CD4-positive, alpha-beta T cell treated with Interleukin-12 subunit alpha and Interleukin-12 subunit beta, for 1 hour (primary cell): ENCODE measurements at places on chromosomes 1 and 21.
A peak's percentile ranks its signal among the peaks of the same experiment; 100 is the strongest.

- no peak for DNase-seq
Measured at GRCh38 chr1:218778257-218779126, 395.2 kb upstream of the LYPLAL1 start.

DNA sequence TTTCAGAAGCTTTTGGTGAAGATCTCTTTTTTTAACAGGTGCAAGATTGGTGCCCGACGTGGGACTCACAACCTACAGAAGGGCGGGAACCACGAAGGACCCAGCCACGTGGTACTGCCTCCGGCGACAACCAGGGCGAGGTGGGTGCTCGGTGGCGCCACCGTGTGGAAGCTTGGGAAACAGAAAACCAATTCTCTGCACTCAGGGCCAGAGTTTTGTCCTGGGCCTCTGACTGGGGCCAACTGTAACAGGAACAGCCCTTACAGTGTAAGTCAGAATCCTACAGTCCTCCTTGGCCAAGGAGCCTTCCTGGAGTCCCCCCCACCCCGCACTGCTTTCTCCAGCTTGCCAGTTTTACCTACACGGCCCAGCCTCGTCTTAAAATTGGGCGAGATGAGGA is 11.6 kb upstream of the S100A7A start:
- peak; percentile 52 for DNase-seq

GRCh38 chr1:43274804-43275180 is 5.0 kb downstream of the TMEM125 start:
- no peak for DNase-seq

GRCh38 chr1:115188680-115189395 is 99.5 kb upstream of the TSPAN2 start:
- no peak for DNase-seq

GRCh38 chr1:47418681-47419325 is 2.7 kb downstream of the FOXE3 start:
- DNase-seq, result no peak

- DNase-seq, result no peak
Measured at GRCh38 chr1:3743421-3743820, 8.8 kb upstream of the CCDC27 start.

- no peak for DNase-seq
Measured at GRCh38 chr1:70977041-70977440, 70.6 kb downstream of the PTGER3 start.

GRCh38 chr1:34781071-34781843 is at the start of gene GJB3:
Gene GJB3, plus strand, starts transcription at chr1:34781214. Its CDS starts 3,549 bp downstream, at chr1:34784763.
- no peak for DNase-seq

- DNase-seq, result no peak
Measured at GRCh38 chr1:246083416-246083815, 423.7 kb downstream of the SMYD3 start.

DNA sequence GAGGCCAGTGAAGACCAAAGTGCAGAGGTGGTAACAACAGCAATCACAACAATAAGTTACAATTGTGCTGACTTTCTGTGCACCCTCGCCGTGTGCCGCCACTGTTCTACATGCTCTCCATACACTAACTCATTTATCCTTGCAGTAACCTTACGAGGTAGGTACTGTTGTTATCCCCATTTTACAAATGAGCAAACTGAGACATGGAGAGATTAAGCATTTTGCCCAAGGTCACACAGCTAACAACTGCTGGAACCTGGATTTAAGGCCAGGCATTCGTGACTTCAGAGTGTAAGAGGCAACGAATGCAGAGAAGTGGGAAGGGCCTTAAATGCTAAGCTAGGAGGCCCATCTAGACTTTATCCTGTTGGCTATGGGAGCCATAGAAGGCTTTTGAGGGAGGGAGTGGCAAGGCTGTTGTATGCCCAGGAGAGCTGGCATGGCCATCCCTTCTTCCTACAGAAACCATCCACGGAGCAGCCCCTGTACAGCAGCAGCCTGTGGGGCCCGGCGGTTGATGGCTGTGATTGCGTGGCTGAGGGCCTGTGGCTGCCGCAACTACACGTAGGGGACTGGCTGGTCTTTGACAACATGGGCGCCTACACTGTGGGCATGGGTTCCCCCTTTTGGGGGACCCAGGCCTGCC is 36.6 kb downstream of the AZIN2 start:
- no peak for DNase-seq

DNA sequence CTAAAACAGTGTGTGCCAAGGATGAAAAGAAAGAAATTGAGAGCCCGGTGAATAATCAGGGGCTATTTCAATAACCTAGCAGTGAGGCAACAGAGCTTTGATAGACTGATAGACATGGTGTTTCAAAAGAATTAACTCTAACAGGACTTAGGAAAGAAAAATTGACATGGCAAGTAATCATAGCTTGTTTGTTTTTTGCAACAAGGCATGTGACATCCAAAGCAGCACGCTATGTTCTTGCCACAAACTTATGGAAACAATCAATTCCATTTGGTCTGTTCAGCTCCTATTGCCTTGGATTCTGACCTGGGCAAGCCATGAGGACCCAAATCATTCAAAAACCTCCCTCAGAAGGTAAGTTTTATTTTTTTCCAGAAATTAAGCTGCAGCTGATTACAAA is 608.5 kb downstream of the SMYD3 start:
- DNase-seq, result no peak

GRCh38 chr1:21622466-21623315 is 46.5 kb downstream of the RAP1GAP start:
- peak; percentile 49 for DNase-seq

DNA sequence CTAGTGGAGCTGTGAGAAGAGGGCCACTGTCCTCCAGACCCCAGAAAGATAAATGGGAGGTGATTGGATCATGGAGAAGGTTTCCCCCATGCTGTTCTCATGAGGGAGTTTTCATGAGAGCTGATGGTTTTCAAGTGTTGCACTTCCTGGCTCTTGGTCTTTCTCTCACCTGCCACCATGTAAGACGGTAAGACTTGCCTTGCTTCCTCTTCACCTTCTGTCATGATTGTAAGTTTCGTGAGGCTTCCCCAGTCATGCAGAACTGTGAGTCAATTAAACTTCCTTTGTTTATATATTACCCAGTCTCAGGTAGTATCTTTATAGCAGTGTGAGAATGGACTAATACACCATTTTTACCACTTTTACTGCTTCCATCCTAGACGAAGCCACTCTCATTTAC is 27.6 kb downstream of the GPR88 start:
- DNase-seq, result no peak

DNA sequence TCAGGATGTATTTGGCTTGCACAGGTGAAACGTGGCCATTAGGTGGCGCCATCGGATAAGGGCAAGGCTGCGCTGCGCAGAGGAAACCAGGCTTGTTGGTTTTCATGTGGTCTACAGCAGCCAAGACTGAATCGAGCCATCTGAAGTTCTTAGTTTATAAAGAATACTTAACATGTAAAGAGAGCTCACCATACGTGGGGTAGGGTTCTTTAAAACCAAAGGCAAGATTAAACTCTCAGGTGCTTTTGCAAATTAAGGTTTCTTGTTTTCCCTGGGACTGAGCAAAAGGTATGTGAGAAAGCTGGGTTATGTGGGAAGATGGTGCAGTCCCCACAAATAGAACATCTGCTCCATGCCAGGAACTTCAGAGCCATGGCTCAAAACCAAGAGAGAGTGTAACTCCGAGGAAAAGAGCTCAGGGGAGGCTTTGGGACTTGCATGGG is 9.3 kb downstream of the MASP2 start:
- DNase-seq, result peak; percentile 90

GRCh38 chr1:59601041-59601441 is 213.7 kb upstream of the HOOK1 start:
- no peak for DNase-seq

GRCh38 chr1:187129132-187129531 is 300.4 kb downstream of the PLA2G4A start:
- no peak for DNase-seq

DNA sequence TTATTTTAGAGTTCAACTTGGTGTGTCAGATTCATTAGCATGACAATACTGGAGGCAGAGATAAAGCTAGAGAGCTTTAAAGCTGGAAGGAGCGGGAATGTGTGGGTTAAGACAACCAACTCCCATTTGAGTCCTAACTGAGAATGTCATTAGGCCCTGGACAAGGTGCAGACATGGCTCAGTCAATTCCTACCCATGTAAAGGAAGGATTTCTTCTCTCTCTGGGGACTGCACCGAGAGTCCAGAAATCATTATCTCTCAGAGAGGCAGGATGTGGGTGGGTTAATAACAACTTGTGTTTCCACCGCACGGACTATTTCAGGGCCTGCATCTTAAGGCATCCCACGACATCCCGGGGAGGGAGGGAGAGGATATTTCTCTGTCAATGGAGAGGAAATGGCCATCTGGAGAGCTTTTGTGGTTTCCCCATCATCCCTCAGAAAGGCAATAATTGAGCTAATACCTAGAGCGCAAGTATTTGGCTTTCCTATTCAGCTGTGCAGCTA is 46.7 kb upstream of the SARS1 start:
- DNase-seq, result no peak

GRCh38 chr1:198185759-198186158 is 29.0 kb downstream of the NEK7 start:
- DNase-seq, result no peak

DNA sequence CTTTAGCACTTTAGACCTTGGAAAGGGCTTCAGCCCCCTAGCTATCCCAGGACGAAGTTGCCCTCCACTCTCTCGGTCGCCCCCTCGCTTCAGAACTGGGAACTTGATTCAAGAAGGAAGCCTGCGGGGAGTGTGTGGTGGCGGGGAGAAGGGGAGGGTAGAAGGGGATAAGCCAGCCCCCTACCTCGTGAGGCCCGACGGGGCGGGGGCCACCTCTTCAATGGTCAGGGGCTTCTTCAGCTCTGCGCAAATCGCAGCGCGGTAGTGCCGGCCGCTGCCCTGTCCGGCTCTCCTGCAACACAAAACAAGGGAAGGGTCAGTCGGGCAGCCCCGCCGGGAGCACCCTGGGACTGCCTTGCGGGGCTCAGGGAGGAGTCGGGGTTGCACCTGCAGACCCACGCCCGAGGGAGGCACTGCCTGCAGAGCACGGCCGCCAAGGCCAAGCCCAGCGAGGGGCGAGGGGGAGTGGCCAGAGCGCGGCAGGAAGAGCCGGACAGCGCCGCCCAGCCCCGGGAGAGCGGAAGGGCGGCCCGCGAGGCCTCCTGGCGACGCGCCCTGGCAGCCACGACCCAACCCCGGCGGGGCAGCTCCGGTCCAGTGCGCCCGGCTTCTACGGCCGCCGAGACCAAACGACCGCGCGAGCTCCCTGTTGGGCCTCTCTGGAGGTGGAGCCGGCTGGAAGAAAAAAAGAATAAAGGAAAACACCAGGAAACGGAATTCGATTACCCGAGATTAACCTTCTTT is 56.2 kb upstream of the RASAL2 start:
- DNase-seq, result no peak

DNA sequence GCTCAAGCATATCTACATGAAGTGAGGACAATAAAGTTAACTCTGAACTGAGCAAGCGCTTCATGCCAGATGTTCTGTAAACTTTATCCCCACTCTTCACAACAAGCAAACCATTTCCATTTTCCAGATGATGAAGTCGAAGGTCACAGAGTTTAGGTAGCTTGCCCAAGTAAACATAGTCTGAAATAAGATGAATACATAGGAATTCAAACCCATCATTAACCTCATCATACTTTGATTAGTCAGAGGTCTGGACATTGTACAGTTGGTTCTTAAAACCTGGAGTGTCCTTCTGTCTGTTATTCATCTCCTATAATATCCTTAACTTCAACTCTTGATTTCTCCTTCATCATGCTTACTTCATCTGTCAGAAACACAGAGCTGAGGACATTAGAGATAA is 180.3 kb upstream of the C8B start:
- DNase-seq, result no peak

DNA sequence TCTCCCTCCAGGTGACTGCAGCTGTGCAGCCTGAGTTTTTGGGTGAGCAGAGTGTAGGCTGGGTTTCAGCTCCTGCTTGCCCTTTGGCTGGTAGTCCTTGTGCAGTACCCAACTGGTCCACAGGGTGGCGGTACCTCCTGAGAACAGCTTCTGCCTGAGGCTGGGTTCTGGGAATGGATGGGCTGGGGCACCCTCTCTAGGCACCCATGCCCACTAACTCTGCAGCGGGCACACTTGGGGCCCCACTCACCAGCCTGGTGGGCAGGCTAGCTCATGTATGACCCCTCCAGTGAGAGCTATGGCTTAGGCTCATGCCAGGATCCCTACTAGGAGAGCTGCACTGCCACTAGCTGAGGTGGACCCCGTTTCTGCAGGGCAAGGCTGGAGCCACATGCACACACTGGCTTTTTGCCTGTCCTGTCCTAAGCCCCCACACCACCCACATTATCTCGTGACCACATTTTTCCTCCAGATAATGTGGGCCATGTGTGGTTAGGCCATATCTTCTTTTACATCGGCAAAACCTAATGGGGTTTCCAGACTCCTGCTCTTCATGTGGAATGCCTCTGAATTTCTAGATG is 15.5 kb upstream of the GSTM4 start:
- DNase-seq, result peak; percentile 87

DNA sequence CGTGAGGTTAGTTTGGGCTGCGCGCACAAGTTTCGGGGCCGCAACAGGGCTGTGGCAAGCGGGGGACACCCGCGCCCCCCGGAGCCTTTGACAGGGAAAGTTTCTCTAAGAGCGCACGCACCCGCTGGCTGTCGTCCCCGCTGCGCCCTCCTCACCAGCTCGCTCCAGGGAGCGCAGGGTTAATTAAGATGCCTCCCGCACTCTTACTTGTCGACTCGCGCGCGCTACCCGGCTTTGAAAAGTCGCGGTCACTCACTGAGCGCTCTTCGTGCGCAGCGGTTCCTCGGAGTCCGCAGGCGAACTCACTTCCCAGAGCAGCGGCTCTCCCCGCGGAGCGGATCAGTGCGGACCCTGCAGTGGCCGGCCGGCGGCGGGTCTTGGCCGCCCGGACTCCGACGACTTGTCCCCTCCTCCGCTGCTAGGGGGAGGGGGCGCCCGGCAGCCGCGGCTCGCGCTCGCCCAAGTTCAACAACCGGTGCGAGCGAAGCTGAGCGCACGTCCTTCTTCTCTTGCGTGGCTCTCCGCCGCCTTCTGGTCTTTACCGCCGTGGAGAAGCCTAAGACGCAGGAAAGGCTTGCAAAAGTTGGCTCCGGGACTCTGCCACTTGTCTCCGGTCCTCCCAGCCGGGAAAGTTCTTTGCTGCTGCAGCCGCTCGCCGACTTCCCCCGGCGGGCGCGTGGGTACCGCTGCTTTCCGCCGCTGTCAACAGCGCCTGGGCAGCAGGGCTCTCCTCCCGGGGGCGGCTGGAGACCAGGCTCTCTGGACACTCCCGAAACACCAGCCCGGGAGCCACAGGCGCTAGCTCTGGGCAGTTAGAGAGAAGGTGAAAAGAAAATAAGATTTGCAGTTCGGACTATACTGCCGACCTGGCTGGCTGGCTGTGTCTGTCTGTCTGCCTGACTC is 506 bp downstream of the JUN start:
- peak; percentile 64 for DNase-seq

GRCh38 chr1:232038706-232039677 is 412.4 kb downstream of the DISC1 start:
- DNase-seq, result no peak
